ENCODE measurements at places on chromosomes 2 and 18. TPM values are rescaled to one million over a fixed set of nuclear protein-coding genes. Genes with fewer than 3 reads are reported as not detected.

DNA sequence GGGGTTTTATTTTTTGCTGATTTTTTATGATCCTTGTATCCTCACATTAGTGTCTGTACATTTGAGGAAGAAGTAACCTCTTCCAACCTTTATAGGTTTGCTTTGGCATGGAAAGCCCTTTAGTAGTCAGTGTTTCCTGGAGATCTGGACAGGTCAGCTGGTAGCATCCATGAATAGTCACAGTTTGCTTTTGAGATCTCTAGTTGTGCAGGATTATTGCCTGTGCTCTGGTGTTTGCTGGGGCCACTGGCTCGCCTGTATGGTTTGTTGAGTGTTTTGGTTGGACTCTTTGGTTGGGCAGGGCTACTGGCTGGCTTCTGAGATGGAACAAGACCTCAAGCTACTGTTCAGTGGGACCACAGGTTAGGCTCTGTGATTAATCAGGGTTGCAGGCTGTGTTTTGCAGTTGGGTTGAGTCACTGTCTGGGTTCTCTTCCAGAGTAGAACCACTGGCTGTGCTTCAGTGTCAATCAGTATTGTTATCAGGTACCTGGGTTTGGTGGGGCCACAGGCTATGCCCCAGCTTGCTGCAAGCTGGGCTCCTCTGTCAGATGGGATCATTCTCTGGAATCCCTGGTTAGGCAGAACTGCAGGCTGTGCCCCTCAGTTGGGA is 20.0 kb downstream of the SP140L start:
- DNase-seq = no peak

- DNase-seq = no peak
These were observed 67.3 kb upstream of the SPATS2L start for GRCh38 chr2:200239216-200239615.

DNA sequence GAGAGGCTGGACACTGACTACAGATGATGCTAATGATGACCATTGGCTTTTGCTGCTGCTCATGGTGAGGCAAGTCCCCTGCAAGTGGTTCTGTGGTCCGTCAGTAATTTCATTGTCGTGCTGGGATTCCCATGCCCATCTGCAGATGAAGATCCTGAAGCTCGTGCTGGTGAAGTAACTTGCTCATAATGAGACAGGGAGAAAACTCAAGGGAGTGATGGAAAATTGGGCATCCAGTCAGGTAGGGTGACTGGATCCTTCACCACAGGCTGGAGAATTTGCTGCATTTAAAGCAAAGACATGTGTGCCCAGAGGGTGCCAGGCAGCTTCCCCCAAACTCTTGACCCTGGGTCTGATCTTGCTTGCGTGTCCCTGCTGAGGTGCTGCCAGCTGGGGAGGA is 125.6 kb downstream of the TSN start:
- DNase-seq = no peak

DNA sequence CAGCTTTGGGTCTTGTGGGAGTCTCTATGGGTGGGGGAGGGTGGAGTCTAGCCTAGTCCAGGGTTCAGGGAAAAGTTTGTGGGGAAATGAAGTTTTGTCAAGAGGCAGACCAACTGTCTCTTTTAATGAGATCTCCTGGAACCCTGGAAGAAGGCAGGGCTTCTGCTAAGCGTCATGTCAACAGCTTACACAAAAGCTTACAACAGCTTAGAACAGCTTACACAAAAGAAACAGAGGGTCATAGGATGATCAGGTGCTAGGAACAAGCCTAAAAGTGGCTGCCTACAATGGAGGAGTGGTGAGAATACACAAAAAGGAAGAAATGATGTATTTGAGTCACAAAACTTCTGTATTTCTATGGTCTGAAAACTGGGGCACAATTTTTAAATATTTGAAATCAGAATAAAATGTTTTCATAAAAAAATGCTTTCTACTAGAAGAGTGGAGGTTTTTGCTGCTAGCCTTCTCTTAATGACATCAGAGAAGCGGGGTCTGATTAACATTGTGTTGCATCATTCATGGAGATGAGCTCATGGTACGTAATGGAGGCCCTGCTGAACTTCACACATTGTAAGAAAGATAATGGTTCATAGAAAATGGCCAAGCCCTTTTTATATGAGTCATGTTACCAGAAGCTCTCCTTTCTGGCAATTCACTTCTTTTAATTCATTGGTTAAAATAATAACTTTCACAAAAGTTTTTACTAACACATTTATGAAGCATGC is 351.0 kb downstream of the PIK3C3 start:
- DNase-seq = no peak

GKN1 gene
- polyA plus RNA-seq = not detected

SERPINB12 gene
- not detected for polyA plus RNA-seq

SRD5A2 gene
- 0.06 TPM for polyA plus RNA-seq

TEX44 gene
- polyA plus RNA-seq = not detected

IL1RL1 gene
- polyA plus RNA-seq = 0.53 TPM

ST8SIA3 gene
- polyA plus RNA-seq = not detected

SPC25 gene
- 18.6 TPM for polyA plus RNA-seq

MTCL1 gene
- 29.8 TPM for polyA plus RNA-seq
